ENCODE measurements at places on chromosomes 4 and X. TPM values are rescaled to one million over a fixed set of nuclear protein-coding genes. Genes with fewer than 3 reads are reported as not detected.
A peak's percentile ranks its signal among the peaks of the same experiment; 100 is the strongest.

GRCh38 chr4:1361431-1361830 lies 14.4 kb downstream of the UVSSA start:
- no peak overlapping the region for H3K27ac ChIP-seq
- no peak overlapping the region for H3K4me3 ChIP-seq
- no peak for DNase-seq

- H3K4me3 ChIP-seq, result no peak overlapping the region
Measured at GRCh38 chr4:16817286-16817685, 81.2 kb downstream of the LDB2 start.

DNA sequence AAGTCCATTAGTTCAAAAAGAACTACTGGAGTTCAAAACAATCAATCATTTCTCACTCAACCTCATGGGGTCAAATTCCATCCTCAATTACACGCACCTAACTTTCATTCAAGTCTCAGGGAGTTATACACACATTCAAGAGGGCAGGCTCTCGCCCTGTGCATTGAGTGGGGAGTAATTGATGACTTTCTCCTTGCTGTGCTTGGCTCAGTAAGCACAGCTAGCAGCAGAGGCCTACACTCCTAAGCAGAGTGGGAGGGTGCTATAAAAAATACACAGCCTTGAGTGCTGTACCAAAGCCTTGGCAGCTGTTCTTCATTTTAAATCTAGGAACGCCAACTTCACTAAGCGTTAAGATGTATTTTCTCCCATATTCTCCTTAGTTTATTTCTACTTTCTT lies 958.3 kb upstream of the ADGRL3 start:
- H3K4me1 ChIP-seq, result no peaks in the 10 kb centered on the region
- DNase-seq, result no peak
- H3K4me3 ChIP-seq, result no peak overlapping the region
- H3K36me3 ChIP-seq, result no peaks in the 10 kb centered on the region

DNA sequence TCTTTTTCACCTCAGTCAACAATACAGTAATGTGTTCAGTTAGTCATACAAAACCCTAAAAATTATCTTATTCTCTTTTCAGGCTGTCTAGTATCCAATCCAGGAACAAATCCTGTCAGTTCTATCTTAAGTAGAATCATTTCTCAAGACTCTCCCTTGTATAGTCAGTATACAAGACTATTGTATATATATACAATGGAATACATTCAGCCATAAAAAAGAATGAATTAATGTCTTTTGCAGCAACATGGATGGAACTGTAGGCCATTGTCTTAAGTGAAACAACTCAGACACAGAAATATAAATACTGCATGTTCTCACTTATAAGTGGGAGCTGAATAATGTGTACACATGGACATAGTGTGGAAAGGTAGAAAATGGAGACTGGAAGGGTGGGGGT lies 501.2 kb upstream of the ATOH1 start:
- H3K36me3 ChIP-seq, result no peaks in the 10 kb centered on the region
- no peaks in the 10 kb centered on the region for H3K4me1 ChIP-seq
- H3K4me3 ChIP-seq, result no peak overlapping the region
- H3K27me3 ChIP-seq, result no peaks in the 10 kb centered on the region
- no peak for DNase-seq
- H3K27ac ChIP-seq, result no peak overlapping the region

Gene ATP1B4
- total RNA-seq, result 0.05 TPM

Gene PSAPL1
- 0.09 TPM for total RNA-seq

GRCh38 chr4:25723409-25723808 lies 67.8 kb downstream of the SLC34A2 start:
- H3K4me3 ChIP-seq, result no peak overlapping the region
- no peak overlapping the region for H3K27ac ChIP-seq
- DNase-seq, result no peak
- no peaks in the 10 kb centered on the region for H3K4me1 ChIP-seq
- no peaks in the 10 kb centered on the region for H3K36me3 ChIP-seq

DNA sequence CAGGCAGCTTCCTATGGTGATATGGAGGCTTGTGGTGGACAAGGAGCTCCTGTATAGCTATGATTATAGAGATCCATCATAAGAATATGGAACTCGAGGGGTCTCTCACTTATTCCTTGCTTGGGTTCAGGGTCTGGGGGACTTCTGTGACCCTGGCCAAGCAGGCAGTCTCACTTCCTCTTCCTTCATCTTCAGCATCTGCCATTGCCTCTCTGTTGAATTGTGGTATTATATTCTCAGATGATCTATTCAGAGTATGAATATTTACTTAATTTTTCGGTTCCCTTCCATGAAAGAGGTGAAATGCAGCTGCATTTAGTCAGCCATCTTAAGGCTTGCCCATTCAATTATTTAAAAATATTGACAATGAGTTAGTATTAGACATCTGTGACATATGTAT lies 292.9 kb downstream of the SPIN4 start:
- H3K27me3 ChIP-seq, result no peaks in the 10 kb centered on the region
- no peak overlapping the region for H3K27ac ChIP-seq
- H3K4me3 ChIP-seq, result no peak overlapping the region
- no peaks in the 10 kb centered on the region for H3K36me3 ChIP-seq
- DNase-seq, result no peak
- no peaks in the 10 kb centered on the region for H3K4me1 ChIP-seq

DNA sequence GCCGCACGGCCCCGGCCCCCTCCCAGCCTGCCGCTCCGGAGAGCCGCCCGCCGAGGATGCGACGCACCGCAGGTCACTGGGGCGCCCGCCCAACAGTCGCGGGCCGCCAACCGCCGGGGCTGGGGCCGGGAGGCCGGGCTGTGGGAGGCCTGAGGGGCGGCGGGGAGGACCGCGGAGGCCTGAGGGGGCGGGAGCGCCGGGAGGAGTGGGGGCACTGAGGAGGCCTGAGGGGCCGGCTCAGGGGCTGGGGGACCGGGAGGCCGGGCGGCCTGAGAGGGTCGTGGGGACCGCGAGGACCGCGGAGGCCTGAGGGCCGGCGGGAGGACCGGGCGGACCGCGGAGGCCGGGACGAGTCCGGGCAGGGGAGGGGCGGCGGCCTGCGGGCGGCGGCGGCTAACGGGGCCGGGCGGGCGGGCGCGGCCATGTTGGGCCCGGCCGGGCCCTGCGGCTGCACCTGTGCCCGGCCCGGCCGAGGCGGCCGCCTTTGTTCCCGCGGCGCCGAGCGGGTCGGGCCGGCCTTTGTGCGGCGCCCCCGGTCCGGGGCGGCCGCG lies 353 bp downstream of the NSD2 start:
- peak overlapping the region; percentile 93 for H3K27ac ChIP-seq
- H3K27me3 ChIP-seq, result no peaks in the 10 kb centered on the region
- H3K4me1 ChIP-seq, result peaks cover 69% of the 10 kb centered on the region
- no peak for DNase-seq
- no peaks in the 10 kb centered on the region for H3K36me3 ChIP-seq

DNA sequence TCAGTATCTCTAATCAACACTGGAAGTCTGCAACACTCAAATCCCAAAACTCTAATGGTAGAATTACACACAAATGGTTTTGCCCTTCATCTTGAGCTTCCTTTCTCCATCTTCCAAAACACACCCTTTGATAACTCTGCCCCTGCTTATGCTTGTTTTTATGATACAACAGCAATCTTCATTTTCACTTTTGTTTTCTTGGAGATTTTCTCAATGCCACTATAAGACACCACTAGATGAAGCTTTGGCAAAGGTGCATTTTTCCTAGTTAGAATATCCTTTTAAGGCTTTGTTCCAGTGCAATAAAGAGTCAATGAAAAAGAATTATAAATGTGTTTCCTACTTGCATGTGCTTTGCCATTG lies 472.4 kb upstream of the NWD2 start:
- H3K4me1 ChIP-seq, result no peaks in the 10 kb centered on the region
- no peak overlapping the region for H3K4me3 ChIP-seq
- H3K36me3 ChIP-seq, result no peaks in the 10 kb centered on the region

DNA sequence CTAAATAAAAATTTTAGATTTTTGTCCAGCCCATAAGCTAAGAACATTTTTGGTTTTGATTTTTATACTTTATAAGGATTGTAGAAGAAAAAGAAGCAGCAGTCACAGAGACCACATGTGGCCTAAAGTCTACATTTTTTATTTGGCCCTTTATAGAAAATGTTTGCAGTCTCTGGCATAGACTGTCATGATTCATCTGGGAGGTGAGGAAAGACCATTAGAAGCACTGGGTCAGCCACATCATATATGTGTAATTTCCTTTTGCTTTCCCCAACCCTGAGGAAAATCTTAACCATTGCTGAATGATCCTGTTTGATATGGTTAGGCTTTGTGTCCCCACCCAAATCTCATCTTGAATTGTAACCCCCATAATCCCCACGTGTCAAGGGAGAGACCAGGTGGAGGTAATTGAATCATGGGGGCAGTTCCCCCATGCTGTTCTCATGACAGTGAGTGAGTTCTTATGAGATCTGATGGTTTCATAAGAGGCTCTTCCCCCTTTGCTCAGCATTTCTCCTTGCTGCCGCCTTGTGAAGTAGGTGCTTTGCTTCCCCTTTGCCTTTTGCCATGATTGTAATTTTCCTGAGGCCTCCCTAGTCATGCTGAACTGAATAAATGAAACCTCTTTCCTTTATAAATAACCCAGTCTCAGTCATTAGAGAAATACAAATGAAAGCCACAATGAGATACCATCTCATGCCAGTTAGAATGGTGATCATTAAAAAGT lies 12.1 kb upstream of the COPS4 start:
- H3K4me3 ChIP-seq, result no peak overlapping the region
- DNase-seq, result no peak
- no peaks in the 10 kb centered on the region for H3K27me3 ChIP-seq
- H3K36me3 ChIP-seq, result no peaks in the 10 kb centered on the region
- no peak overlapping the region for H3K27ac ChIP-seq

- H3K36me3 ChIP-seq, result no peaks in the 10 kb centered on the region
- no peaks in the 10 kb centered on the region for H3K4me1 ChIP-seq
- no peak for DNase-seq
- H3K27me3 ChIP-seq, result no peaks in the 10 kb centered on the region
- no peak overlapping the region for H3K4me3 ChIP-seq
- H3K27ac ChIP-seq, result no peak overlapping the region
Measured at GRCh38 chrX:32966821-32967355, 244.5 kb downstream of the DMD start.

- H3K4me3 ChIP-seq, result no peak overlapping the region
- H3K36me3 ChIP-seq, result no peaks in the 10 kb centered on the region
- DNase-seq, result no peak
- no peak overlapping the region for H3K27ac ChIP-seq
- no peaks in the 10 kb centered on the region for H3K4me1 ChIP-seq
- no peaks in the 10 kb centered on the region for H3K27me3 ChIP-seq
Measured at GRCh38 chr4:147899512-147899911, 167.6 kb downstream of the ARHGAP10 start.

DNA sequence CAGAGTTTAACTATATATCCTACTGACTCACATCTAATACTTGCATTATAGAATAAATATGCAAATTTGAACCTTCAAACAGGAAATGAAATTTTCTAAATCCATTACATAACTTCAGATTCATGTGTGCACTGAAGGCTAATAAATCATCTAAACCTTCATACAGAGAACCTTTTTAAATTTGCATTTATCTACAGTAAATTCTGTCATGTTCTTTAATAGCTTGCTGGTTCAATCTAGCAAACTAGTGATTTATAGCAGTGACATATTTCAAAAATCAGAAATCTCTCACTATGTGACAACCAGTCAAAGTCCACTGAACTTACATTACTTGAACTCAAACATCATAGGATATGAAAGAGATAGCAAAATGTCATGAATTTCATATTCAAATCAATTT lies 65.1 kb downstream of the LRBA start:
- H3K4me3 ChIP-seq, result no peak overlapping the region
- H3K27me3 ChIP-seq, result no peaks in the 10 kb centered on the region
- no peak overlapping the region for H3K27ac ChIP-seq
- no peak for DNase-seq
- no peaks in the 10 kb centered on the region for H3K36me3 ChIP-seq
- no peaks in the 10 kb centered on the region for H3K4me1 ChIP-seq

DNA sequence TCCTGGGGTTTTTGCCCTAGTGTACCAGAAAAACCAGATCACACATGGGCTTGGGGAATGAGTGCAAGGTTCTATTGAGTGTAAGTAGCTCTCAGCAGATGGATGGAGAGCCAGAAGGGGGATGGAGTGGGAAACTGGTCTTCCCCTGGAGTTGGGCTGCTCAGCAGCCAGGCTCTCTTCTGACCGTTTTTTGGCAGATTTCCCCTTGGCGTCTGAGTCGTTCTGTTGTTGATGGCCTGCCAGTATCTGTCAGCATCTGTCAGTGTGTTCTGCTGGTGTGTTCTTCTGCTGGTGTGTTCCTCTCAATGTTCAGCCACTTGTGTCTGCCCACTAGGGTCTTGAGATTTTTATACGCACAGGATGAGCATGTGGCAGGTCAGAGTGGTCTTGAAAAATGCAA lies 633.9 kb upstream of the CPEB2 start:
- H3K27ac ChIP-seq, result no peak overlapping the region
- no peaks in the 10 kb centered on the region for H3K27me3 ChIP-seq
- no peaks in the 10 kb centered on the region for H3K4me1 ChIP-seq
- no peak for DNase-seq

Gene NXF2B
- total RNA-seq, result not detected

- no peaks in the 10 kb centered on the region for H3K4me1 ChIP-seq
- H3K36me3 ChIP-seq, result no peaks in the 10 kb centered on the region
- H3K27me3 ChIP-seq, result no peaks in the 10 kb centered on the region
Measured at GRCh38 chrX:148914783-148915182, 414.4 kb downstream of the AFF2 start.

Gene GLUD2
- total RNA-seq, result 0.71 TPM

DNA sequence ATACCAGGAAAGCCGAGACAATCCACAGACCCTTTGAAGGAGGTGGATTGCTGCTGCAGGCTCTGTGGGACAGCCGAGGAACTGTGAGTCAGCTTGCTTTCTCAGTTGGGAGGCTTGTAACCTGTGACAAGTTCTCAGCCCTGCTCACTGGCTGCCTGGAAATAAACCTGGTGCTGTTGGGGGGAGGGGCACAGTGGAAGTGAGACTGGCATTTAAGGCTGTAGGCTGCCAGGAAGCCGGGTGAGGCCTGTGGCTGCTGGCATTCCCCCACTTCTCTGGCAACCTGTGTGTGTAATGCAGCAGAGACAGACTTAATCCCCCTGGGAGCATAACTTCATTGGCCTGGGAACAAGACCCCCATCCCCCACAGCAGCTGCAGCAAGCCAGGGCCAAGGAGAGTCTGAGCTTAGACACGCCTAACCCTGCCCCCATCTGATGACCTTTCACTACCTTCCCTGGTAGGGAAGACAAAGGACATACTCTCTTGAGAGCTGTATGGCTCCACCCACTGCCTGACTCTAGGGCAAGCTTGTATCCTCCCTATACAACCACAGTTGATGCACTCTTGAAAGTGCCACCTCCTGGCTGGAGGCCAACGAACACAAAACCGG lies 64.1 kb downstream of the ALPK1 start:
- no peak for DNase-seq
- H3K4me3 ChIP-seq, result no peak overlapping the region
- no peaks in the 10 kb centered on the region for H3K36me3 ChIP-seq
- H3K27ac ChIP-seq, result no peak overlapping the region
- H3K27me3 ChIP-seq, result no peaks in the 10 kb centered on the region
- no peaks in the 10 kb centered on the region for H3K4me1 ChIP-seq

GRCh38 chrX:71514367-71515037 lies 18.4 kb upstream of the OGT start:
- no peaks in the 10 kb centered on the region for H3K27me3 ChIP-seq
- H3K36me3 ChIP-seq, result no peaks in the 10 kb centered on the region
- no peak overlapping the region for H3K4me3 ChIP-seq
- H3K4me1 ChIP-seq, result no peaks in the 10 kb centered on the region
- H3K27ac ChIP-seq, result no peak overlapping the region

- H3K36me3 ChIP-seq, result no peaks in the 10 kb centered on the region
- H3K4me1 ChIP-seq, result no peaks in the 10 kb centered on the region
- no peak overlapping the region for H3K27ac ChIP-seq
- no peaks in the 10 kb centered on the region for H3K27me3 ChIP-seq
- no peak for DNase-seq
- H3K4me3 ChIP-seq, result no peak overlapping the region
Measured at GRCh38 chr4:2073808-2074481, 14.8 kb downstream of the NAT8L start.

Gene GABRG1
- 0.05 TPM for total RNA-seq
